Fibroblast of the aortic adventitia (primary cell): ENCODE measurements at places on chromosomes 2 and 18. TPM values are rescaled to one million over a fixed set of nuclear protein-coding genes. Genes with fewer than 3 reads are reported as not detected.

The MPP4 gene
- 0.33 and 4.0 TPM in 2 replicates for total RNA-seq

The PLA2R1 gene
- total RNA-seq: 25.0 and 27.0 TPM in 2 replicates

The WNT6 gene
- not detected in 2 replicates for total RNA-seq

The IGFBP5 gene
- 334 and 616 TPM in 2 replicates for total RNA-seq
